HepG2 (cell line): ENCODE measurements at places on chromosomes 4 and X.

GRCh38 chr4:53507671-53508286, 83.5 kb downstream of the LNX1 start:
- peak; percentile 30 for DNase-seq

GRCh38 chr4:25976780-25977179, 62.8 kb downstream of the SMIM20 start:
- no peak for DNase-seq

DNA sequence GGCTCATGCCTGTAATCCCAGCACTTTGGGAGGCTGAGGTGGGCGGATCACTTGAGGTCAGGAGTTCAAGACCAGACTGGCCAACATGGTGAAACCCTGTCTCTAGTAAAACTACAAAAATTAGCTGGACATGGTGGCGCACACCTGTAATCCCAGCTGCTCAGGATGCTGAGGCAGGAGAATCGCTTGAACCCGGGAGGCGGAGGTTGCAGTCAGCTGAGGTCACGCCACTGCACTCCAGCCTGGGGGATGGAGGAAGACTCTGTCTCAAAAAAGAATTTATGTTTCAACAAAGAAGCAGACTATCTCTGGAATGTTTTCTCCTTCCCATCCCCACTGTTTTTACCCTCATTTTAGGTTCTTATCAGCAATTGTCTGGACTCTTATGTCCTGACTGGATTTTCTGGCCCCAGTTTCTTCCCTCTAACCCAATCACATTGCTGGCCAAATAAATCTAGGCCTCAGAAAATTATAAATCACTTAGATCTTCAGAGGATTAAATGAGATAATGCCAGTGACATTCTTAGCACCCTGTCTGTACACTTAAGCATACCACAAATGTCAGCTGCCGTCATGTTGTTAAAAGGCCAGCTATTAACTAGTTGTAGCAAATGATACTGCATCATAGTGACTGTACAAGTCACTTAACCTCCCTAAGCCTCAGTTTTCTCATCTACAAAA, 44.9 kb upstream of the PRSS48 start:
- DNase-seq = no peak

- no peak for DNase-seq
Measured at GRCh38 chrX:47177079-47177478, 16.6 kb upstream of the UBA1 start.

DNA sequence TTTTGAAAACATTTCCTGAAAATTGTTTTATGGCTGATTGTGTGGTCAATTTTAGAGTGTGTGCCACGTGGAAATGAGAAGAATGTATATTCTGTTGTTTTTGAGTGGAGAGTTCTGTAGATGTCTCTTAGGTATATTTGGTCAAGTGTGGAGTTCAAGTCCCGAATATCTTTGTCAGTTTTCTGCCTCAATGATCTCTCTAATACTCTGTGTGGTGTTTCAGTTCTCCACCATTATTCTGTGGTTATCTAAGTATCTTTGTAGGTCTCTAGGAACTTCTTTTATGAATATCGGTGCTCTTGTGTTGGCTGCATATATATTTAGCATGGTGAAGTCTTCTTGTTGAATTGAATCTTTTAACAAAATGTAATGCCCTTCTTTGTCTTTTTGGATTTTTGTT, 113.3 kb downstream of the LINC00632 start:
- no peak for DNase-seq

DNA sequence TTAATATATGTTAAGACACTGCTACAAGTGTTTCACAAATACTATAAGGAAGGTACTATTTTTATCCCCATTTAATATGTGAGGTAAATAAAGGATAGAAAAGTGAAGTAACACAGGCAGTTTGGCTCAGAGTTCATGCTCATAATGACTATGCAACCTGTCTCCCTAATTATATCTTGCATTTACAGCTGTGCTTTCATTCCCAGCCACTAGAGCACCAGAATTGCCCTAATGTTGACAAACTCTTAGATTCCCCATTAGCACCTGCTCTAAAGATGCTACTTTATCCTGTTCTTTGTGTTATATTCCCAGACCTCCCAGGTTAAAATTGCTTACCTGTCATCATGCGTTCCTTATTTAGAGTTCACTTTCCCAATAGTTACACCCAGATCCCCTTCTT, 833.6 kb downstream of the CCSER1 start:
- DNase-seq = no peak
